ENCODE measurements at places on chromosomes 5 and 9. TPM values are rescaled to one million over a fixed set of nuclear protein-coding genes. Genes with fewer than 3 reads are reported as not detected.

The STC2 gene
- 89.0 TPM for total RNA-seq

The GFI1B gene
- not detected for total RNA-seq

The DMRT2 gene
- not detected for total RNA-seq

The FAM120A gene
- 159 TPM for total RNA-seq

The BTNL8 gene
- total RNA-seq = not detected

The KIAA0825 gene
- 1.6 TPM for total RNA-seq

The HAND1 gene
- not detected for total RNA-seq

All from HFFc6 (cell line).